GM23248 (cell line): ENCODE measurements at places on chromosomes 1 and 21. TPM values are rescaled to one million over a fixed set of nuclear protein-coding genes. Genes with fewer than 3 reads are reported as not detected.

DNA sequence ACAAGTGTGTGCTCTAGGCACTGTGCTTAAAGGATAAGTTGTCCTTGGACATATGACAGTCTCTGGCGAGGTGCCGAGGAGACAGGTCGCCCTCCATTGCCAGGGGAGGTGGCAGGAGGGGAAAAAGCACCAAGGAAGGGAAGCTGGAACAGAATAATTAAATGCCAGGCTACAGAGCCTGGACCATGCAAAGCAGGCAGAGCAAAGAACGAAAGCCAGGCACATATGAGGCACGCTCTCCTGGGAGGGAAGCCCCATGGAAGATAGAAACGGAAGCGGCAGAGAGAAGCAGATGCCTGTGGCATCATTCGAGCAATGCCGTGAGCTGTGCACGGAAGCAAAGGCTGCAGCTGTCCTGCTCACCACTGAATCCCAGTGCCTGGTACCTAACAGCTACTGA lies 91.2 kb downstream of the JAK1 start:
- no peak for DNase-seq

GRCh38 chr1:184900507-184900906 lies 73.8 kb downstream of the NIBAN1 start:
- no peak for DNase-seq

- DNase-seq = peak; percentile 8
Observed at GRCh38 chr1:177863796-177864195, 106.1 kb downstream of the SEC16B start.

- peak; percentile 51 for DNase-seq
Observed at GRCh38 chr21:43012596-43012995, 38.2 kb downstream of the PKNOX1 start.

DNA sequence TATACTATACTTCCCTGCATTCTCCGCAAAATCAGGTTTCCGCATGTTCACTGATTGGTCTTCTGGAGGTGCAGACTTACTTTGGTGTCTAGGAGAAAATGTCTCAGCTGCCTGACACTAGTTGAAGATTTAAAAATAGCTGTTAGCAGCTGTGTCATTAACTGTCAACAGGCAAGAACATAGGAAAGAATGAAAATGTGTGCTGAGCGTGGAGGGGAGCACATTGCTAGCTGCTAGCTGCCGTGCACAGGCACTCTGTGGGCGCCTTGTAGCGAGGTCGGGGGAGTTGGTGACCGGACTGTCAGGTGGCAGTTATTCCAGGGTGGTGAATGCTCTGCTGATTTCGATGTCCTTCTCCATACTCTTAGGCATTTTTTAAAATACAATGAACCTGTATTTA lies 5.2 kb downstream of the FAAH start:
- no peak for DNase-seq

DNA sequence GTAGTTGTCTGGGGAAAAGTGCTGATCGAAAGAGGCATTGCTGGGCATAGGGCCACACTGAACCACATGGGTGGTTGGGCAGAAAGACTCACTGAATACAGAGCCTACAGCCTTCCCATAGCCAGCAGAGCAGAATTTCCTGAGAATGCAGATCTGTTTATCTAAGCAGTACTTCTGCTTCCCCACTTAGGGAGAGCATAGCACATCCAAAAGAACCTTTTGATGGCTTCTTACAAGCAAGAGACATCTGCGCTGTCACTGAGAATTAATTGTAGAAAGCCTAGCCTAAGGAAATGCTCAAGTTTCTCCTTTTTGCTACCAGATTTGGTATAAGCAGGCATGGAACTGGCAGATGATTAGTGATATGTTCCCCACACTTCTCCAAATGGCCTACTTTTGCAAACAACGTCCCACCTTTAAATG lies 13.0 kb upstream of the KLHDC8A start:
- peak; percentile 12 for DNase-seq

The CFH gene
- 22.7 and 27.3 TPM in 2 replicates for total RNA-seq

DNA sequence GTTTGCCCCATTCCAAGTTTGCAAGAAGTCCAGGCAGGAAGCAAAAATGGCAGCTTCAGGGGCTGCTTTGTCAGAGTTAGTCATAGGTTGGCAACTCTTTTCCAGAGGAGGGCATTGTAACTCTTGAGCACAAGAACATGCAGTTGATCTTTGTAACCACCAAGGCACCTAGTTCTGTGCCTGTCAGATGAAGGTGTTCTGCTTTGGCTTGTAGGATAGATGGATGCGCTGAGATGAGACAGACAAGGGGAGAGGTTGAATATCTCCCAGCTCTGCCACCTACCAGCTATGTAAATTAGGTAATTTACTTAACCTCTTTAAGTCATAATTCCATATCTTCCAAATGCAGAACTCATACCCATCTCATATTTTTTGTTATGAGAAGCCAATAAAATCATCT lies 89.3 kb downstream of the ZNF648 start:
- DNase-seq = no peak

The SELENOF gene
- 203 and 280 TPM in 2 replicates for total RNA-seq

DNA sequence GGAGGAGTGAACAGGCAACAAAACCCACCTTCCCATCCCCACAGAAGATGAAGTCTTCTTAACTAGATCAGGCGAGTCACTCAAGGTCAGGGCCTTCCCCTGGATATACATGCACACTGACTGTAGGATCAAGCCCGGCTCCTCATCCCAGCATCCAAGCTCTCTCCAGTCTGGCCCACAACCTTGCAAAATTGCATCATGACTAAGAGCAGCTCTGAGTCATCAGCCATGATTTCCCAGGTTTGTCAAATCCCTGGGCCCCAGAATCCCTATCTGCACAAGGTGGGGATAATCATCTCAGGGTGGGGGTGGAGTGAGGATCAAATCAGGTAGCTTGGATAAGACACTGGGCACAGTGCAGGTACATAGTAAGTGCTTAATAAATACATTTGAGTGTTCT lies 199.3 kb upstream of the GRIK3 start:
- peak; percentile 5 for DNase-seq

GRCh38 chr1:29865051-29865450 lies 628.7 kb downstream of the PTPRU start:
- DNase-seq = no peak

GRCh38 chr21:46064870-46065214 lies 33.1 kb upstream of the COL6A2 start:
- no peak for DNase-seq

- peak; percentile 28 for DNase-seq
Observed at GRCh38 chr1:229027622-229028182, 243.2 kb upstream of the RAB4A start.

The CHRNB2 gene
- not detected in 2 replicates for total RNA-seq

DNA sequence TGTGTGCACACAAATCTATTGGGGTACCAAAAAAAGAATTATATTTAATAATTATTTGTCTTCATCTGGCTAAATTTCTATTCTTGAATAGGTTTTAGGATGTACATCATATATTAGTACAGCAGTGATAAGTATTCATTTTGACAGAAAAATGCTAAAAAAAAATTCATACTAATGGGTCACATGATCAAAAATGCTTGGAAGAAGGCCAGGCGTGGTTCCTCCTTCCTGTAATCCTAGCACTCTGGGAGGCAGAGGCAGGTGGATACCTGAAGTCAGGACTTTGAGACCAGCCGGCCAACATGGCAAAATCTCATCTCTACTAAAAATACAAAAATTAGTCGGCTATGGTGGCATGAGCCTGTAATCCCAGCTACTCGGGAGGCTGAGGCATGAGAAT lies 26.9 kb upstream of the PTGFRN start:
- DNase-seq = no peak

DNA sequence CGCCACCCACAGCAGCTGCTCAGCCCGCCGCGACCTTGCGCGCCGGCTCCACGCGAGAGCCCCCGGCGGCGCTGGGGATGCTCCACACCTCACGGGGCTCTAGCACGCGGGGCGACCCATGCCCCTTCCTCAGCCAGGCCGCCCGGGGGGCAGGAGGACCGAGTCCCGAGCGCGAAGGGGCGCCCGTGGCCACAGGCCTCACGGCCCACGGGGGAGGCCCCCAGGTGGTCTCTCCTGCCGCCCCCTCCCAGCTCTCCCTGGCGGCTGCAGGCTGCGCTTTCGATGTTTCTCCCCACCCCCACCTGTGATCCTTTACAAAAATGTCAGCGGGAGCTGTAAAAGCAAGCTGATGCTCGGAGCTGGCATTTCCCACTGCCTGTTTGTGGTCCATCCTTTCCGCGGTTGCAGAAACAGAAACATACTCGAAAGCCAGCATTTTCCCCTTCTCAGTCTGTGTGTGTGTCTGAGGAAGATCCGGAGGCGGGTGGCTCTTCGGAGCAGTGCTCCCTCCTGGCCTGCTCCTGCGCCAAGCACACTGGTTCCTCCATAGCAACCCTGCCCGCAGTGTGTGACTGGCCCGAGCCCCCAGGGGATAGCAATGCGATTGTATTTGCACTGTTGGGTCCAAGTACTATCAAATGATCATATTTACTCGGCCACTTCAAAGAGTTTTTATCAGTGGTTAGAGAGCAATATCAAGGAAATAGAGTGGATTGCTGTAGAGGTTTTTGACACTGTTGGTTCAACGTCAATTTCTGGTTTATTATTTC lies 2.1 kb downstream of the KIF26B start:
- DNase-seq = peak; percentile 54

- DNase-seq = no peak
Observed at GRCh38 chr21:22374218-22374969, 1376.2 kb downstream of the NCAM2 start.

- DNase-seq = no peak
Observed at GRCh38 chr1:4529446-4530165, 124.8 kb upstream of the AJAP1 start.

The TMPRSS2 gene
- total RNA-seq = not detected in 2 replicates

The MNDA gene
- not detected in 2 replicates for total RNA-seq

DNA sequence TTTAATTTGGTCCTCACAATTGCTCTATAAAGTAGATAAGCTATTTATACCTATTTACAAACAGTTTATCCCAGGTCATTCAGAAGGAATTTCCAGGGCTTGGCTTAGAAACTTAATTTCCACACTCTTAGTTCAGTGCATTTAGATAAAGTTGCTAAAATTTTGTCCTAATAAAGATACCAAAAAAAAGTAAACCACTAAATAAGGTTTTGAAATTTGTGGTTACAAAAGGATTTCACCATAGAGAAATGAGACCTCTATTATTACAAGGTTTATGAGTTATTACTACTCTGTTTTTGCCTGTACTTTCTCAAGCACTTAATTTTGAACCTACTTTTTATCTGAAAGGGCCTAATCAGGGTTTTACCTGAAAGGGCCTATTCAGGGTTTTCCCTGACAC lies 22.4 kb downstream of the PTPN22 start:
- no peak for DNase-seq

The AMY1A gene
- total RNA-seq = not detected in 2 replicates

The DNAI4 gene
- 7.3 and 9.9 TPM in 2 replicates for total RNA-seq

DNA sequence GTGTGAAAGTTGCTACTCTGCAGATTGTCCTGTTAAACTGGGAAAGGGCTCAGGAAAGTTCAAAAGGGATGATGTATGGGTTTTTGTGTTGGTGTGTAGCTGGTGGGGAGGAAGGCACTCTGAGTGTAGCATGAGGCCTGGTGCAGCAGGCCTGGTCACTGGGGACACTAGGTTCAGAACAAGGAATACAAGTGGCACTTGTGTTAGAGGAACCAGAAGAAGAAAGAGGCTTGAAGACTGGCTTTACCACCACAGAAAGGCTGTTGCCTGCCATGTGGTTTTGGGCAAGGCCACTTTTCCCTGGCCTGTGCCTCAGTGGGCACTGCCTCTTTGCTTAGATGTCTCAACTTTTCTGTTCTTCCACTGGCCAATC lies 122.8 kb downstream of the NOS1AP start:
- no peak for DNase-seq

The NBPF6 gene
- total RNA-seq = not detected in 2 replicates

The OPTC gene
- not detected in 2 replicates for total RNA-seq

The FCRL6 gene
- not detected in 2 replicates for total RNA-seq

DNA sequence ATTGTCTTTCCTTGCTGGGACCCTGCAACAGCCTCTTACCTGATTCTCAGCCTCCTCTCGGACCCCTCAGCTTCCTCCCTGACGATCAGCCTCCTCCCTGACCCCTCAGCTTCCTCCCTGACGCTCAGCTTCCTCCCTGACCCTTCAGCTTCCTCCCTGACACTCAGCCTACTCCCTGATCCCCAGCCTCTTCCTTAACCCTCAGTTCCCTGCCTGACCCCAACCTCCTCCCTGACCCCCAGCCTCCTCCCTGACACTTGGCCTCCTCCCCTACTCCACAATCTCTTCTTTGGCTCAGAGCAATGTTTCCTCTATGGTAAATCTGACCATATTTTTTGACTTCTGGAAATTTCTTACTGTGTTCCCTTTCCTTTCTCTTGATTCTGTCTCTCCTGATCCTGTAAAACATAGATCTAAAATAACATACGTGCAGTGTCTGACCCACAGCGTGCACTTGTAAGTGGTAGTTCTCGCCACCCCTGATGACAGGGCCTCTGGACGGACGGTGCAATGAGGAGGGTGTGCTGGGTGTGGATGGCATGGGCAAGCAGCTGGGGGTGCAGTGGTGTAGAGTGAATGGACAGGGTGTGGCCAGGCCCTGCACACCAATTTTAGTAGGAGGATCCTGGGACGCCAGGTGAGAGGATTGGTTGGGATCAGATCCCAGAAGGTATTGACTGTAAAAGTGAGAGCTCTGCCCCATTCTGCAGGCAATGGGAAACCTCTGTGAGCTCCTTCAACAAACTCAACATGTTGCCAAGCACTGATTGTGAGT lies 264.1 kb downstream of the FOXD2 start:
- no peak for DNase-seq

- DNase-seq = no peak
Observed at GRCh38 chr1:29670752-29671151, 434.4 kb downstream of the PTPRU start.

- no peak for DNase-seq
Observed at GRCh38 chr1:15405106-15405850, 4.4 kb upstream of the EFHD2 start.

- DNase-seq = no peak
Observed at GRCh38 chr1:22320587-22321344, 130.9 kb upstream of the ZBTB40 start.

DNA sequence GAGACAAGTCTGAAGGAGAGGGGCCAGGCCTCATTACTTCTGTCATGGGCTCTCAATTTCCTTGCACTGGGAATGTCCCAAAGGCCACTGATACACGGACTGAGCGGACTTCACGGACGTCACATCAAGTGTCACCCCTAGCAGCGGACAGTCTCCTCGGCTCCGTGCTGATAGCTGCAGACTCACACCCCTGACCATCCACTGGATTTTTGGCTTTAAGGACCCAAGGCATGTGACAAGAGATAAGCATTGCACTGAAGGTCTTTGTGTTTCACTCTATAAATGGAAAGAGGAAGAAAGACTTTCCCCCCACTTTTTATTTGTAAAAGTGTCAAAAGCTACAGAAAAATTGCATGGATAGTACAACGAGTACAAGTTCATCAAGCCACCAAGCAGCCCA lies 200.4 kb upstream of the FGGY start:
- DNase-seq = no peak

DNA sequence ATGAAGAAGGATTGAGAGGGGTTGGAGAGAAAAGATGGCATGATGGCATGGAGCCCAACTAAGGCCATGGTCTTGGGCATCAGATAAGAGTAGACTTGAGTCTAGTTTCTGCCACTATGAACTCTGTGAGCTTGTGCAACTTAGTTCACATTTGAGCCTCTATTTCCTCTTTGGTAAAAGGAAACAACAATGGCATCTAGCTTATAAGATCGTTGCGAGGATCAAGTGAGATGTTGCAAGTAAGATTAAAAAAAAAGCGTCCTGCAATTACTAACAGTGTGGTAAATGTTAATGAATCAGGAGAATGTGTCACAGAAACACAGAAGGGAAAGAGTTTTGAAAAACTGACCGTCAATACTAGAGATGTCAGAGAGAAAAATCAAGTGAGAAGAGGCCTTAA lies 202.9 kb upstream of the FGGY start:
- no peak for DNase-seq
